NCI-H1105 treated with DMSO at 0.1 percent for 48 hours (cell line): ENCODE measurements at places on chromosomes 12 and 14.
A peak's percentile ranks its signal among the peaks of the same experiment; 100 is the strongest.

- DNase-seq, result peak; percentile 50
Observed at GRCh38 chr14:39265806-39266524, 32.2 kb downstream of the MIA2 start.

DNA sequence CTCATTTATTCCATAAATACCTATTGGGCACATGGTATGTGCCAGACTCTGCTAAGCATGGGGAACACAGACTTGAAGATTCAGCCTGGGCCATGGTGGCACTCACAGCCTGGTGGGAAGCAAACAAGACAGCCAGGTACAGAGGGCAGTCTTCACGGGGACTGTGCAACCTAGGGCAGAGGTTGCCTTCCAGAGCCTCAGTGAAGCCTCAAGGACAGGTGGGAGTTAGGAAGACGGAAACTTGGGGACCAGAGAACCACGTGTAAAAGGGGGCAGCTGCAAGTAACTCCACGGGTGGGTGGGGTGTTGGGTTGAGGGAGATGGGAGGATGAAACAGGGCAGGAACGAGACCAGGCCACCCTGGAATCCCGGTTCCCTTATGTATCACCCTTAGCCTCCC is 980 bp upstream of the LTBR start:
- no peak for DNase-seq

- peak; percentile 82 for DNase-seq
Observed at GRCh38 chr12:106136263-106136662, 2.5 kb downstream of the NUAK1 start.

DNA sequence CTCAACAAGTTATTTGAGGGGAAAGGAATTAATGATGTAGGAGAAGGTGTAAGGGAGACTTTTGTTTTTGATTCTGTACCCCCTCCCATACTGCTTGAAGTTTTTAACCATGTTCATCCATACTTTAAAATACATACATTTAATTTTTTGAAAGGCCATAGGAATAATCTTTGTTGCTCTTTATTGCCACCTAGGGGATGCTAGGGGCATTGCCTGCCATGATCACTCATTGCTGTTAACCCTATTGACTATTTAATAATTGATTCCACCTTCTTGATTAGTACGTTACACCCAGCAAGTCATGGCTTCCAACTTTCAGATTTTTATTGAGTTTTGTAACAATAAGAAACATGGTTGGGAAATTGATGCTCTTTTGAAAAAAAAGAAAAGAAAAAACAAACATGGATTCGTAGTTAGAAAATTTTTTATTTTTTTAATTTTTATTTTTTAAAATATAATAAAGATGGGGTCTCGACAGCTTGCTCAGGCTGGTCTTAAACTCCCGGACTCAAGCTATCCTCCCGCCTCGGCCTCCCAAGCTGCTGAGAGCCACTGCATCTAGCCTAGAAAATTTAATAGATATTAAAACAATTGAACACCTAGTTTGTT is 8.5 kb upstream of the PRKAB1 start:
- peak; percentile 54 for DNase-seq
